ENCODE measurements at places on chromosomes 12 and 14.

DNA sequence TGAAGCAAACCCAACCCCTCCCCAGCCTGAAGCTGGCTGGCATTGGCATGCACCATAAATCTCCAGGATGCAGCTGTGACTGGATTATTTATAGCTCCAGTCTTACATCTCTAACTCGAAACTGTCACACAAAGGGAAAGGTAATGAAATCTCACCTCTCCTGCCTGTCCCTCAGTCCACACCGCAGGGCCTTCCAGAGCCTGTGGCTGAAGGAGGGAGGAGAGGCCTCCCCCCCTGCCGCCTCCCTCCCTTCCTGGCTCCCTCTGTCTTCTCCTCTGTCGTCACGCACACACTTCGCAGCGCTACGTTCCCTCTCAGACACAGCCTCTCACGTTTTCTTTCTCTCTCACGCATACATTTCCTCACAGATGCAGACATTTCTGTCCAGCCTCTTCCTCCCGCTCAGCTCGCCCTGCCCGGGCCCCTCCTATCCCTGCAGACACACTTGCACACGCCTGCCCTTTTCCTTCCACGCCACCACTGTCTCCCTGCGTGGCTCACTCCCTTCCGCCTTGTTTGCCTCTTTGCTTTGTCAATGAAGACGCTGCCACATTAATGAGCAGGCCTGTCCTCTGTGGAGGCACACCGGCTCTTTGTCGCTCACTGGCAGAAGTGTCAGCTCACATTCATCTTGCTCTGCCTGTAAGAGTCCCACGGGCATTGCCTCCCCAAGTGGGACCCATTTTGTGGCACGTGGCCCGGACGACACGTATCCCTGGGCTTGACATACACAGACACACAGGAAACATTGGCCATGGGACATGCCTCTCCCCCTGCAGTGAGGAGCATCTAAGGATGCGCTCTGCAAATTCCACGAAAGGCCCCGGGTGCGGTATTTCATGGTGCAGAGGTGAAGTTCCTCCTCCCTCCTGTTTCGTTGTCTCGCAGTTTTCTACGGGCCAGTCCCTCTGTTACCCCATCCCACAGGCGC is 27.9 kb downstream of the IRF2BPL start:
- DNase-seq, result no peak

DNA sequence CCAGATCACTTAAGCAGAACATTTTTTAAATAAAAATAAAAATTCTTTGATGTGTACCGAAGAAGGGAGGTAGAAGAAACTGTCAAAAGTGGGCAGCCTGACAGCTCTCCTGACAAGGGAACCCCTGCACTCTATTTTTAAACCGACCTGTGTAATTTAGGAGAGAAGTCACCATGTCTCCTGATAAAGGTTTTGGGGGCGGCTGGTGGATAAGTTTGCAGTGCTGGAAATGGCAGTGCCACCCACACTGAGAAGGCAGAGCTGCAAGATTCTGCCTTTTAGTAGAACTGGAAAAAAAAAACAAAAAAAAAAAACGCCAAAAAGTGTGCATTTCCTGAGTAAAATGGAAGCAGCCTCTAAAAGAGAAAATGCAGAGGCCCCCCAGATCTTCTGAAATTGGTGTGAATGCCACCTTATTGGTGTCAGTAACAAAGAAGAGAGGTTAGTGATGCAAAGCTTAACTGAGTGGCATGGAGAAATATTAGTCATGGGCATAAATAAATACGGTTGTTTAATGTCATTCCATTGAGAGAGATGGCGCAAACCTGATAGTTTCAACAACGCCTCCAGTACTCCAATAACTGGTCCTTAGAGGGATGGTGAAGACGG is 24.7 kb downstream of the DUSP6 start:
- DNase-seq, result no peak

DNA sequence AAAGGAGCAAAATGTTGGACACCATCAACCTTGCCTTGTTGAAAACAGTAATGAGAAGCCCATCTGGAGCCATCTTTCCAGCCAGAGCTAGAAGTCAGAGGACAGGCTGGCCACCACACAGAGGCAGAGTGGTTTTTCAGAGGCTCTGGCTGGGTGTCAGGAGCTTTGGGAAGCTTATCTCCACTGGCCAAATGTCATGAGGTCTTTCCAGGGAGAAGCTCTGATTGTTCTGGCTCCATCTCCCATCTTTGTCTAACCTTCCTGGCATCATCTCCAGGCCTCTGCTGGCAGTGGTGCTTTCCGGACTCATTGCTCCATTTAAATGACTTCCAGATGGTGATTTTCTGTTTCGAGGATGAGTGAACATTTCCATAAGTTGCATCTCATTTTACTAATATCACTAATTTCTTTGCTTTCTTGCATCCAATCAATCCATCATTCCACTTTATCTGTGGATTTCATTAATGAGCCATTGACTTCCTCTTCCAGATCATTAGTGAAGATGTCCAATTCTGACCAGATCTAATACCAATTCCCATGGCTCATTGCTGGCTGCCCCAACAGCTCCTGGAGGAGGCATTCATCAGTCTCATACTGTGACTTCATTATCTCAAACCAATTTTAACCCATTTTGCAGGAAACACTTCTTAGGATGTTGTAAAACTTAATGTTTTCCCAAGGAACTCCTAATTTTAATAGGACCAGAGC is 35.3 kb upstream of the TMTC1 start:
- DNase-seq, result no peak

DNA sequence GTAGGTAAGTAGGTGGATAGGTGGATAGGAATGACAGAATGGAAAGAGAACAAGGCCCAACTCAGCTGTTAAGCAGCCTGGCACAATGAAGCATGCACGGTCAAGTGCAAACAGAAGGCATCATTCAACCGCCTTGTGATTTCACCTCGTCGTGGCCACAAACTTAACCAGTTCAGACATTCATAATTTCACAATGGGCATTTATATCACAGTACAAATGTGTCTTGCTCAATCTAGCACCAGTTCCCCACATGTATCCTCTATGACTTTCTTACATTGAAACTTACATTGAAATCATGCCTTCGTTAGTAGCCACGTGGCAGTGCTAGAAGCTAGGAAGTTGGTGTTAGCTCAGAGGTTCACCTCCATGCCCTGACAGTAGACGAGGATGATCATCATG is 207.5 kb downstream of the ETV6 start:
- DNase-seq, result no peak

GRCh38 chr12:38392554-38393144 is 76.1 kb downstream of the ALG10B start:
- peak; percentile 31 for DNase-seq

DNA sequence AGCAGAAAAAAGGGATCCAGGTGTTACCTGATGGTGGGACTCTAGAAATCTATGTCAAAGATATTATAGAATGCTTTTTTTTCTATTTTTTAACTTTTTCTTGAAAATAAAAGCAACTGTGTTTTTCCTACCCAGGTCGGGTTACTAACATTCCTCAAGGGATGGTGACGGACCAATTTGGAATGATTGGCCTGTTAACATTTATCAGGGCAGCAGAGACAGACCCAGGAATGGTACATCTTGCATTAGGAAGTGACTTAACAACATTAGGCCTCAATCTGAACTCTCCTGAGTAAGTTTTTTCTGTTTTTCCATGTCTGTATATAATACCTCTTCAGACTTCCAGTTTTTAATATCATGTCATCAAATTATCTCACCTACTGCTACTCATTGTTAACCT is 27.6 kb upstream of the KCNMB4 start:
- DNase-seq, result no peak

DNA sequence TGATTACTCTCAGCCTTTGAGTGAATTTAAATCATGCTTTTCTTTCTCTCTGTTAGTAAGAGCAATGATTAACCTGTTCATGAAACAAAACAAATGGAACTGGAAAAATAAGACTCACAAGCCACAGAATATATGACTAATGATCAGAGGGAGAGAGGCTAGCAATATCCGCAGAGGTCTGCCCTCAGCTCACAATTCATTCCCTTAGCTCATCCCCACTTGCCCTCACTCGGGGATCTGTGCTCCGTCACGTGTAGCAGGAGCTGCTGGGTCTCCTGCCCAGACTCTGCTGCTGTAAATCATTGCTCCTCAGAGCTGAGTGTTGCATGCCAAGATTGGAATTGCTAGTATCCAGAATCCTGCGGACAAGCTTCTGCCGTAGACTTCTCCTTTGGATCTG is 53.1 kb upstream of the GNG2 start:
- DNase-seq, result no peak

DNA sequence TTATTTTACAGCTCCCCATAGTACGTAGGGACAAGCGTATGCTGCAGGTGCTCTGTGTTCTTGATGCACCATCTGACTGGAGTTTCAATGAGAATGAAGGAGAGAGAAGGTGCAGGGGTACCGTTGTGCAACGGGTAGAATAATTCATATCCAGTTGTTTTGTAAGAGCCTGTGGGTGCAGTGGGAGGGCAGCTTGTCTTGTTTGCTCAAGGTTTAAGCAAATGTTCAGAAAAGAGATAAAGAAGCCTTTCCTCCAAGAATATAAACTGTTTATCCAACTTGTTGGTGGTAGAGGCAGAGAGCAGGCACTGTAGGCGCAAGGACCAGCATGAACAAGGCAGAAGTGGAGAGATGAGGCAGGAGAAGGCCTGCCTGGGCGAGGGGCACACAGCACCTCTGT is 64.2 kb downstream of the ADCK1 start:
- no peak for DNase-seq

DNA sequence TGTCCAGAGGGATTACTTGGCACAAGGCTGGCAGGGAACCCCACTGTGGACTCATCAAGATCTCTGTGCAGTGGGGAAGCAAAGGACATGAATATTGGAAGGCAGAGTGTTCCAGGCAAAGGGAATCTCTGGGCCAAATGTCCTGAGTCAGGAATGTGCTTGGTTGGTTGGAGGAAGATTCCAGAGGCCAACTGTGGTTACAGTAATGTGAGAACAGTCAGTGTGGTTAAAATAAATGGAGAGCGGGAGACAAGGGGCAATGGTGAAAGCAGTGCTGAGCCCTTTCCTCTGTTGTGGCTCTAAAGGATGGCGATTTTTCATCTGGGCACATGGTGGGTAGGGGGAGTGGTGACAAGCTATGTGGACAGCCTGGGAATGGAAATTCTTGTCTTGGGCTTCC is 948.2 kb downstream of the BCL11B start:
- no peak for DNase-seq

GRCh38 chr12:93645702-93646101 is 31.5 kb upstream of the CRADD start:
- DNase-seq, result no peak

GRCh38 chr12:124096869-124097434 is 123.9 kb downstream of the ZNF664 start:
- no peak for DNase-seq

- DNase-seq, result no peak
These were observed 1.3 kb upstream of the KRT79 start for GRCh38 chr12:52835271-52836041.

- no peak for DNase-seq
These were observed 19.4 kb downstream of the NAV3 start for GRCh38 chr12:77850129-77850528.

- no peak for DNase-seq
These were observed 86.5 kb downstream of the TBX5 start for GRCh38 chr12:114319422-114319821.

DNA sequence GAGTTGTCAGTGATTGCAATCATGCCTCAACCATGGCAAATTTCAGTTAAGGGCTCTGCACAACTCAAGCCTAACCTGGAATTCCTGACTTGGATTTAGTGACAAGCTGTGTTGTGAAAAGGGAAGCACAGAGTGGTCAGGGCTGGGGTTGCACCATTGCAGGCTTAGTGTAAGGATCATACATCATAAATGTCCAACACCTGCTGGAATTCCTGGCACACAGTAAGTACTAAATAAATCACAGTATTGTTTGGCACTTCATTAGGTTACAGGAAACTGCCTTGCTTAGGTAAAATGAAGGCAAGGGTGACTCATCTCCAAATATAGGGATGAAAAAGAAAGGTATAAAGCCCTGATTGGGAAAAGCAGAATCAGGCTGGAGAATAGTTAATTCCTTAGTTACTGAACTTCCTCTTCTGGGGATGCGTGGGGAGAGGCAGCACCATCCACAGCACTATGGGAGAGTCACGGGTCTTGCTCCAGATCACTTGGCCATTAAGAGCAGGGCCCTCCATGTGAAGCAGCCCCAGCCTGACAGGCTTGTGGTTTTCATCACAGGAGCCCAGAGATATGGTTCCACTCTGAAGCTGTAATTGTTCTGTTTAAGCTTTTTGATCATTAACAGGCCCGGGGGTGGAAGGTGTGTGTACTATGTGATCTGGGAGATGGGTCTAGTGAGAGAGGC is 39.7 kb downstream of the SLC8A3 start:
- no peak for DNase-seq

DNA sequence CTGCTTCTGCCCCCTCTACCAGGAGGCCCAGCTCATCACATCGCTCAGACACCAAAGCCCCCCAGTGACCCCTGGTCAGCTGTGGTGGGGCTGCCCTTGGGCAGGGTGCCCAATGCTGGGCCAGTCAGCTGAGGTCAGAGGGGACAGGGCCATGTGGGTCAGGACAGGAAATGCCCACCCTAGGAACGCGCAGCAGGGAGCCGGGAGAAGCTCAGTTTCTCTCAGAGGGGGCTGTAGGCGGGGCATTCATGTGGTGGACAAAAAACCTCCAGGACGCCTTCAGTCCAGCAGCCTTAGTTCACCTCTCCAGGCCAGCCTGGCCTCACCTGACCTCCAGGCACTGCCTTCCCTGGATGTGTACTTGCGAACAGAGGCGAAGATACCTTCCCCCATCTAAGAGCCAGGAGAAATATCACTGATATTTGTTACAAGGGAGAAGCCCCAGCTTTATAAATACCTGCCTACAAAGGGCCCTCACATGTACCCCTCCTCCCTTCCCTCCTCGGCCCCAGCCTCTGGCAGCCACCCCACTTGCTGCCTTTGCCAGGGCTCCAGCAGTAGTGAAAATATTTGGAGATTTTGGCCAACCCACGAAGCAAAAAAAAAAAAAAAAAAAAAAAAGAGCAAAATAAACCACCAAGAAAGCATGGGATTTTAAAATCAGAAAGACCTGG is 41.9 kb upstream of the PLEKHG6 start:
- DNase-seq, result no peak

DNA sequence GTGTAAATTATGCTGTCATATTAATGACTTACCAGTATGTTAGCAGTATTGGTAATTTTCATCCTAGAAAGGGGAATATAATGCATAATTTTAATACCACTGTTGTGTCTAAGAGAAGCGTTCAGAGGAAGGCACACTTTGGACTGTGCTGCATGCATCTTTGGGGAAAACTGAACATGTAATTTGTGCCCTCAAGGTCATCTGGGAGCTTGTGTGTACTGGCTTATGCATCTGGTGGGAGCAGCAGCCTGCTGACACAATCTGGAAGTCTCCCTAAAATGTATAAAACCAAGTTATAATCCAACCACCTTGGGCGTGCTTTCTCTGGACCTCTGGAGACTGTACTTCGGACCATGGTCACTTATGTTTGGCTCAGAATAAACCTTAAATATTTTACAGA is 14.1 kb downstream of the FGD4 start:
- no peak for DNase-seq

GRCh38 chr14:70555890-70556289 is 21.1 kb upstream of the ADAM20 start:
- no peak for DNase-seq

GRCh38 chr14:61332658-61333029 is 11.3 kb downstream of the PRKCH start:
- DNase-seq, result no peak

GRCh38 chr12:52582971-52583456 is 9.4 kb upstream of the KRT74 start:
- DNase-seq, result peak; percentile 45

GRCh38 chr14:90760591-90761316 is 55.5 kb downstream of the TTC7B start:
- DNase-seq, result no peak
